Pons (tissue), 1 donor: ENCODE measurements at places on chromosomes 2 and 18.

DNA sequence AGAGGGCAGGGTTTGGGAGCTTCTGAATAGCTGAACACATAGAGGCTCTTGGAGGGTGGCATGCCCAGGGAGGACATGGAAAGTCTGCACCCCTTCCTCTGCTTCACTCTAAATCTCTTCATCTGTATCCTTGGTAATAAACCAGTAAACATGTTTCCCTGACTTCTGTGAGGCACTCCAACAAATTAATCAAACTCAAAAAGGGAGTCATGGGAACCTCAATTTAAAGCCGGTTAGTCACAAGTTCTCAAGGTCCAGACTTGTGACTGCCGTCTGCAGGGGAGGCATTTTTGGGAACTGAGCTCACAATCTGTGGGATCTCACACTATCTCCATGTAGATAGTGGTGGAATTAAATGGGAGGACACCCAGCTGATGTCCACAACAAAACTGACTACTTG, 33.1 kb upstream of the STON1 start:
- DNase-seq: no peak

GRCh38 chr18:3306391-3306790, 44.5 kb downstream of the MYL12B start:
- no peak for DNase-seq

DNA sequence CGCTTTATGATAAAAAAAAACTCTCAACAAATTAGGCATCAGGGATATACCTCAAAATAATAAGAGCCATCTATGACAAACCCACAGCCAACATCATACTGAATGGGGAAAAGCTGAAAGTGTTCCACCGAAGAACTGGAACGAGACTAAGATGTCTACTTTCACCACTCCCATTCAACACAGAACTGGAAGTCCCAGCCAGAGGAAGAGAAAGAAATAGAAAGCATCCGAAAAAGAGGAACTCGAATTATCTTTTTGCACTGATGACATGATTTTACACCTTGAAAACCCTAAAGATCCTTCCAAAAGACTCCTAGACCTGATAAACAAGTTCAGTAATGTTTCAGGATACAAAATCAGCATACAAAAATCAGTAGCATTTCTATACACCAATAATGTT, 121.6 kb downstream of the ZRANB3 start:
- DNase-seq: no peak

DNA sequence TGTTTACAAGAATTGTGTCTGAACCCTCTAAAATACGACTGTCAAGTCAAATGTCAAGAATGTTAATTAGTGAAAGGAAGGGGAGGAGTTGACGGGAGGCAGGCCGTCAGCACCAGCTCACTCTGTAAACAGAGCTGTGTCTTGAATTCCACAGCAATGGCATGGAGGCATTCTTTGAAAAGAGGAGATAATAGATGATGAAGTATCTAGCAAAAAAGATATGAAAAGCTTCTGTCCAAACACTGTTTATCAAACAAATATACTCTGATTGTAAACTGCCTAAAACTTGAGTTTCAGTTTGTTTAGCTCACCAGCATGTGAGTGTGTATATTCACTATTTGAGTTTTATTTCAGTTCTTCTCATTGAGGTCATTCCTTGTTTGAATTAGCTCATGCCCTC, 94.7 kb upstream of the CDC42EP3 start:
- no peak for DNase-seq

- no peak for DNase-seq
Observed at GRCh38 chr2:41735476-41735875, 312.3 kb upstream of the PKDCC start.

GRCh38 chr2:220893411-220893810, 678.7 kb downstream of the EPHA4 start:
- DNase-seq: no peak

GRCh38 chr18:38843291-38843690, 1277.7 kb upstream of the CELF4 start:
- no peak for DNase-seq

GRCh38 chr2:44038277-44038676, 42.5 kb upstream of the LRPPRC start:
- DNase-seq: no peak

- no peak for DNase-seq
Observed at GRCh38 chr2:176566961-176567360, 297.7 kb downstream of the MTX2 start.

DNA sequence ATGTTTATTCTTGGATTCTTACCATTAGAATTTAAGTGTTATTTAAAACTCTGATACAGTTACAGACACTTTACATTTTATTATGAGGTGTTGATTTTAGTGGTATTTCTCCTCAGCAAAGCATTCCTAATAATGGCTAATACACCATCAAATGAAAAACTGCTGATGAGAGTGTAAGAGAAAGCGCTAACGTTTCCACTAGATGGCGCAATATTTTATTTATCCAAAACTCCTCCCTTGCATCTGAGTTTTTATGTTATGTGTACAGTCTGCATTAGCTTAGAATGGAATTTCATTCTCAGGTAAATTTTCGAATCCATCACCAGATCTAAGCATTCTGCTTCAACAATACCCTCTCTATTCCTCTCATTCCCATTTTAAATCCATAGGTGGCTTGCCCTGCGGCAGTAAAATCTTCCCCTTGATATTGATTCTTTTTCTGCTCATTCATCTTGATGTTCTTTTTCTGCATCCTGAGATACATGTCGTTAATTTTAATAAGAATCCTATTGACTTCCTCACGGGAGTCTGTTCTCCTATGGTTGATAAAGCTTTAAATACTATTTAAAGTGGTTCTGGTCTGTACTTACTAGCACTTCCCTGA, 53.9 kb downstream of the PRKRA start:
- peak; percentile 79 for DNase-seq

DNA sequence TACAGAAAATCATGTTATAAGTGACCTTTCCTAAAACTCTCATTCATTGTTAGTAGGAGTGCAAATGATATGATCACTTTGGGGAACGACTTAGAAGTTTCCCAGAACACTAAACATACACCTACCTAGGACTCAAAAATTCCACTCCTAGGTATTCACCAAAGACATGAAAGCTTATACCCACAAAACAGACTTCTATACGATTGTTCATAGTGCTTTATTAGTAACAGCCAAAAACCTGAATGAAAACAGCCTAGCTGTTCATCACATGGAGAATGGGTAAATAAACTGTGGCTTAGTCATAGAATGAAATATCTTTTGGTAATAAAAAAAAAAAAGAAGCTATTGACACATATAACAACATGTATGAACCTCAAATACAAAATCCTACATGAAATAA, 8.8 kb downstream of the NOL10 start:
- DNase-seq: no peak

DNA sequence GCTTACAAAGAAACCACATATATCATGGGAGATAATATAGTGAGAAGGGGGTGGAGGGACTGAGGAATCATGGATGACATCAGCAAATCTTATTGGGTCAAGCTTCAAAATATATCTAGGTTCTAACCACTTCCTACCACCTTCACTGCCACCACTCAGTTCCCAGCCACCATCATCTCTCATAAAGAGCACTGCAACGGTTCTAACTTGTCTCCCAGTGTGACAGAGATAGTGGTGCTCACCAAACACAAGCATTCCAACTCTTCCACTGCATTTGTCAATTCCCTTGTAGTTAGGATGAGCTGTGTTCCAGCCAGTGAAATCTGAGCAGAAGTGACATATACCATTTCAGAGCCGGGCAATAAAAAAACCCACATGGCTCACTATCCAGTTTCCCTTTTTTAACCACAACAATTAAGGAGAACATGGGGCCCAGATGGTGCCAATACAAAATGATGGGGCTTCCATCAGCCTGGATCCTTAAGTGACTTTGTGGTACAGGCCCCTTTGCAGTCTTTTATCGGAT, 318.1 kb downstream of the NBAS start:
- DNase-seq: no peak

DNA sequence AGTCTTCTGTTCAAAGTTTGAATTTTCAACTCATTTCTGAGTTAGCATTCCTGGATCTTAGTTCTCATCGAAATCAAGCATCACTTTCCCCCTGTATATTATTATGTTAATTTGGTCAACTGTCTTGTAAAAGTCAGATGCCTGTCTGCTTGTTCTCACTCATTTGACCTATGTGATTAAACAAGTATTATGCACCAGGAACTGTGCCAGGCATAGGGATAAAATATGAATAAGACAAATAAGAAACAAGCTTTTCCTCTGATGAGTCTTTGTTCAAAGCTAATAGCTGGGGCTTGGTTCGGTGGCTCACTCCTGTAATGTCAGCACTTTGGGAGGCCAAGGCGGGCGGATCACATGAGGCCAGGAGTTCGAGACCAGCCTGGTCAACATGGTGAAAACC, 19.7 kb upstream of the EMILIN2 start:
- DNase-seq: no peak

DNA sequence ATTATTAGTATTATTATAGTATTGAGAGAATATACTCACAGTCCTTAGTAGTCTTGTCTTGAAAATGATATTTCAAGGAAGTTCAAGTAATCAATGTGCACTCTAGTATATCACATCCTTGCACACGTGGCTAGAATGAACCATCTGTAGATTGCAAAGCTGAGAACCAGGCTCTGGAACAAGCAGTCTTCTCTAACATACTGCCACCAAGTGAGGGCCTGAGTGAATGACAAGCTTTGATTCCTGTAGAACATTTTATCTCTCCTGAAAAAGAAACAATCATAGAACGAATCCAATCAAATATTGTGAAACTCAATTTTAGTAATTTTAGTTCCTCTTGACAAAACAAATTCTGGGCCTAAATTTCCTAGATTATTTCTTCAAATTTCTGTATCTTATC, 55.3 kb upstream of the SULT1C3 start:
- peak; percentile 23 for DNase-seq

- no peak for DNase-seq
Observed at GRCh38 chr2:37322368-37322767, 2.3 kb downstream of the PRKD3 start.

GRCh38 chr18:77086656-77087392, 45.8 kb downstream of the MBP start:
- no peak for DNase-seq

DNA sequence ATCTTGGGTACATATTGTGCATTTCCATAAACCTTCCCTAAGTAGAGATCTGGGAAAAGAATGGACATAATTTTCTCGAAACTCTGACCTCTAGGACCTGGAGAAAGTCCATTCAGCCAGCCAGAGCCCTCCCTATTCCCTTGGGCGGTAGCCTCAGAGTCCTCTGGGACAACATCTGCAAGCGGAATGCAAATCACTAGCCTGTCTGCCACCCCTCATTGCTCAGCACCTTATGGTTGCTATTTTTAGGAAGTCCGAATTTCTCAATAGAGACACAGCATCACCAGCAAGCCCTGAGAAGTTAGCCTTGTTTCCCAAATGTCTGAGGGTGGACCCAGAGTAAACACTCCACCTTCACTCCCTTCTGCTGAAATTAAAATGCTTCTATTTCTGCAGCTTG, 17.6 kb upstream of the CD28 start:
- peak; percentile 58 for DNase-seq

- DNase-seq: no peak
Observed at GRCh38 chr2:164515030-164515429, 106.3 kb downstream of the GRB14 start.

DNA sequence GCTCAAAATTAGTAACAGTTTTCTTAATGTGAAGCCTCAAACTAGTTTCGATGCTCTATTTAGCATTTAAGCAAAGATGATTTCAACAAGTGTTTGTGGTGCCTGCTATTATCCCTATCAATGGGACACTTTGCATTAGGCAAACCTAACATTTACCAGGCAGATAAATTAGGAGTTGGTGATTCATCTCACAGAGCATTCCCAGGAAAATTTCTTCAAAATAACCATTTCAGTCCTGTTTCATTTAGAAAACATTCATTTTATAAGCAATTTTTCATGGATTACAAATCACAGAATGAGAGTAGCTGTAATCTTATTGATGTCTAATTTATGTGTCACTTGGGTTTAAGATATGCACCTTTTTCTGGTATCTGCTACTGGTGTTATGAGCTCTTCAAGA, 62.7 kb downstream of the CLHC1 start:
- peak; percentile 30 for DNase-seq

DNA sequence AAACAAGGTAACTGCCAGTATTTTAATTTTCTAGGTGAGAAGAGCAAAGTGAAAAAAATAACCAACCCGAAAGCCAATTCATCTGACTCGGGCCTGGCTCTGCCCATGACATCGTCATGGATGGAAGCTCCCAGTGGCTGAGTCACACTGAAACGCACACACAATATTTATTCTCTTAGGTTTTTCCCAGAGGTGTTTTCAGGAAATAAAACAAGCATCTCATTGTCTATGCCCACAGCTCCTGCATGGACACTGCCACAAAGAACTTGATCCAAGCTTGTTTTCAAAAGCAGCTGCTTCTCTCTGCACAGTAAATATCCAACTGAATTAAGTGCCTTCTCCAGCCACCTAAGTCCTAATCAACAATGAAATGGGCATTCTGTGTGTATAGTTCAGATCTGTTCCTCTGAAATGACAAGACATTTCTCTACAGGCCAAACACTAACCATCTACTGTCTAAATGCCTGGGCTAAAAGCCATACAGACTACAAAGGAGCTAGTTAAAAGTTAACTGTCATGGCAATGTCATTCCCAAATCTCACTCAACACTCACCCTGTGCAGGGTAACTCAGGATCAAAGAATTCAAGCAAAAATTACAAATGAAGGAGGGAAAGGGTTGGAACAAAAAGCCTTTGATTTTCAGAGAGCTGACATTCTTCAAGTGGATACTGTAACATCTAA, 62.9 kb downstream of the RPL31 start:
- peak; percentile 45 for DNase-seq

GRCh38 chr2:196989496-196989895, 63.0 kb upstream of the PGAP1 start:
- DNase-seq: no peak

- DNase-seq: no peak
Observed at GRCh38 chr2:26552641-26553374, 74.9 kb upstream of the OTOF start.

- no peak for DNase-seq
Observed at GRCh38 chr2:75751824-75752468, 41.2 kb upstream of the GCFC2 start.

- no peak for DNase-seq
Observed at GRCh38 chr2:71824436-71824835, 323.2 kb downstream of the CYP26B1 start.

GRCh38 chr18:58580078-58580477, 48.8 kb downstream of the ALPK2 start:
- DNase-seq: no peak

- DNase-seq: no peak
Observed at GRCh38 chr2:181483876-181484275, 26.7 kb downstream of the ITGA4 start.

GRCh38 chr2:127707890-127708648, 6.8 kb downstream of the SFT2D3 start:
- peak; percentile 24 for DNase-seq

DNA sequence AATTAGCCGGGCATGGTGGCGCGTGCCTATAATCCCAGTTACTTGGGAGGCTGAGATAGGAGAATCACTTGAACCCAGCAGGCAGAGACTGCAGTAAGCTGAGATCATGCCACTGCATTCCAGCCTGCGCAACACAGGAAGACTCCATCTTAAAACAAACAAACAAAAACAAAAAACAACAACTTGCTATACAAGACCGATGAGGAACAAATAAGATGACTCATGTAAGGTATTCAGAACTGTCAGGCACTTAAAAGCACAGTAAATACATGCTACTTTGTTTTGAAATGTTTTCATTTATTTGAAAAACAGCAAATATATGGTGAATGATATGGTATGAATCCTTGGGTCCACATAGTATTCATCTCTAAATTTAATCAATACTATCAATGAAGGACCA, 66.7 kb downstream of the TRIP12 start:
- DNase-seq: no peak
